ENCODE measurements at places on chromosomes 12 and 14.

- no peak for DNase-seq
Measured at GRCh38 chr12:65619018-65619417, 205.3 kb upstream of the HMGA2 start.

- no peak for DNase-seq
Measured at GRCh38 chr12:110270125-110270962, 10.7 kb upstream of the ATP2A2 start.

GRCh38 chr12:110105986-110106385 lies 18.2 kb upstream of the IFT81 start:
- DNase-seq, result no peak

DNA sequence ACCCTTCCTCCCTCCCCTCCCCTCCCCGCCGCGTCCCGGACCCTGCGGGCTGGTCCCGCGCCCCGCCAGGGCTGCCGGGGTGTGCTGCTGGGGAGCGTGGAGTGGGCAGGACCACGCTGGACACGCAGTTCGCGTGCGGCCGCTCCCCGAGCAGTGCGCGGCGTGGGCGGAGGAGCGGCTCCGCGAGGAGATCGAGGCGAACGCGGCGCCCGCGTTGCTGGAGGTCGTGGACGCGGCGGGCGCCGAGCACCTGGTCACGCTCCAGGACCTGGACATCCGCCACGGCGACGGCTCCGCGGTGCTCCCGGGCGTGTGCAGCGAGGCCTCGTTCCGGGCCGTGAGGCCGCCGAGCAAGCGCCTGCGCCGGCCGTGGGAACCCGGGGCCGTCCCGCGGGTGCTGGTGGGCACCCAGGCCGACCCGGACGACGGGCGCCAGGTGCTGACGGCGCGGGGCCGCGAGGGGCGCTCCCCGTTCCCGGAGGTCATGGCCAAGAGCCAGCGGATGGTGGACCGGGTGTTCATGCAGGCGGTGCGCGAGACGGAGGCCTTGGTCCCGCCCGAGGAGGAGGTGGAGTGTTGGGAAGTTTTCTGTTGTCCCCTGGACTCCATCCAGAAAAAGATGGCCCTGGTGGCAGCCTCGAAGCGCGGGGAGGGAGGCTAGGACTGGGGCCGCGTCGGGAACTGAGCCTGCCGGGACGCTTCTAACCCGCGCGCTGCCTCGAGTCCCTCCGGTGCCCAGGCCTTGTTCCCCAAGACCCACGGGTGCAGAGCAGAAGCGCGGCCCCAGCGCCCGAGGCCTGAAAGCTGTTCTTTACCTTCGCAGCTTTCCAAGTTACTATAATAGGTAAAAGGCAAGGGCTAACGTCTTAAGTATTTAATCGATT lies 54.7 kb upstream of the EIF5 start:
- DNase-seq, result no peak

DNA sequence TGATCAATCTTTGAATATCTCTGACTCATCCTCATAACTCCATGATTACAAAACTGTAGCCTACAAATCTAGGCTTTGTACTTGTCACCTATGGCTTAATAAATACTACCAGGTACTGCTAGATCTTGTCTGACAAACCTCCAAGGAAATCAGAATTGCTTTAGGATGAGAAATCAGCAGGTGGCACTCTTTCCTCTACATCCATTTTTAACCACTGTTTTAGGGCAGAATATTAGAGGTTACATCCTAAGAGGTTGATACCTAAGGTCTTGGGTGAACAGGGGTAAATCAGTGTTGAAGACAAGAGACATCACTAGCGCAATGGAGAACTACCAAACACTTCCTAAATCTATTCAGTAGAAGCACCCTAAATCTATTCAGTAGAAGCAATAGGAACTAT lies 63.1 kb upstream of the SOX5 start:
- DNase-seq, result no peak
